Tibial nerve (tissue), 4 donors: ENCODE measurements at places on chromosomes 1 and 21.

DNA sequence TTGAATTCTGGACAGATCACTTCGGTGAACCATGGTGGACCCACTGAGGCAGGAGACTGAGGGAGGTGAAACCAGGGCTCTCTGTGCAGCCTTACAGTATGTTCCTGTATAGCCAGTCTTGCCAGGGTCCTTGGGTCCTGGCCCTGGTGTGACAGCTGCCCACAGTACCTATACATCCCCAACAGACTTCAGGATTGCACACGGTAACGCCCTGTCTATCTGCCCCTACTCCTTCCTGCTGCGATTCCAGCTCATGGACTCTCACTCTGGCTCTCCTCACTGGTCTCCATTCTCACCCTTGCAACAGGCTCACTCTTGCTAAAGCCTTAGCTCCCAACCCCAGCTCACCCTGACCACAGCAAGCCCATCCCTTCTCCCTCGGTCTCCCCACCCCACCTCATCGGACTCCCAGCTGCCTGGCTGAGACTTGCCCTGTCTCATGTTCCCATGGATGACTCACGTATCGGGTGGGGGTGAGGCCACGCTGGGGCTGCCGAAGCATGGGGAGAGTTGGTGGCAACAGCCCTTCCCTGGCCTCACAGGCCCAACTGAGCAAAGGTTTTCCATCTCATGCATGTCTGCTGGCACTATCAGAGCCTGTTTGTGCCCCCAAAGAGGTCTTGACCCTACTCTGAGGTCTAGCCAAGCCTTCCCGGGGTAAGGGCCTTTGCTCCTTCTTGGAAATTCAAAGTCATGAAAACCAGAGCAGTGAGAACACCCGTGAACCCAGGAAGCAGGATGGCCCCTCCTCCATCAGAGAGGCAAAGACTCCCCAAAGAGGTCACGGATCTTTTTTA, 7.1 kb downstream of the PHLDA3 start:
- peak; percentile 82 for DNase-seq

GRCh38 chr1:79594121-79594698, 587.7 kb upstream of the ADGRL4 start:
- no peak for DNase-seq

DNA sequence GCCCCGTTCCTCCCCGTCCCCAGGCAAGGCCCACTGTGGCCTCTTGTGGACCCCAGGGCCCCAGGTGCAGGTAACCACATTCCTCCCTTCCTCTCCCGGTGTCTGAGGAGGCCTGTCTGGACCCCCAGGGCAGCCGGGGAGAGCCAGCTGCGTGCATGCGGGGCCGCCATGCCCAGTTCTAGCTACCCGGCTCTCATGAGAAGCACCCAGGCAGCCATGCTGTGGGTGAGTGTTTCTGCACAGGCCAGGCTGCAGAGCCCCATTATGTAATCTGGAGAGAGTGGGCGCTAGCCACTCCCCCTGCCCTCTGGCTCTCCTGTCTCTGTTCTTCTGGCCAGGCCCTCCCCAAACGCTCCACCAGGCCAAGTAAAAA, 18.4 kb upstream of the PLEKHG5 start:
- DNase-seq, result no peak

- no peak for DNase-seq
These were observed 12.6 kb upstream of the GIPC2 start for GRCh38 chr1:78032996-78033796.

GRCh38 chr1:193703655-193704054, 517.2 kb upstream of the B3GALT2 start:
- DNase-seq, result no peak

DNA sequence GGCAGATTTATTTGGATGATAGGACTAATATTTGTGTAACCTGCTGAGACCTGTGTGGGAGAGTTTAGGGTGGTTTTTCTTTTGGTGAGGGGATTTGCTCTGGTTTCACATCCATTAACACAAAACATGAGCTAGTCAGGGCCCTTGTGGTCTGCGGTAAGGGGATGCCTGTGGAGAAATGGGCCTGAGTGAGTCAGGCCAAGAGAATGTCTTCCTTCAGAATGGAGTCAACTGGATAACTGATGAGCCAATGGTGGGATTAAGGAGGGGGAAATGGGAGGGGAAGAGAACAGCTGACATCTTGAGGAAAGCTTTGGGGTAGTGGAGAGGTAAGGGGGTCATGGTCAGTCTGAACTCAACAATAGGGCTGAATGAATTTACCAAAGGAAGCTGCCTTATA, 13.9 kb downstream of the WNT2B start:
- DNase-seq, result no peak

DNA sequence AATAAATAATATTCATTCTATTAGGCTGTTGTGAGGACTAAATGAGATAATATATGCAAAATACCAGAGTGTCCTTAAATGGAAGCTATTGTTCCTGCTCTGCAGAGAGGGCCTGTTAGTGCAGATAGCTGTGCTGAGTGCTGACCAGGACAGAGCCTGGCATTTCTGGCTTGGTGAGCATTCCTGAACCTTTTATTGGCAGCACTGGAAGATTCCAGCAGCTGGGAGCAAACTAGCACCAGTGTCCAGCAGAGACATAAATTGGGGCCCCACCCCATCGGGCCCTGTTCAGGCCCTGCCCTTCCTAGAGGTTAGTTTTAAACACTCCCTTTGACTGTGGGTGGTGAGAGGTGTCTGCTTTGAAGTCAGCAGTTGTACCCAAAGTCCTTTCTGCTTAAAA, 85.9 kb upstream of the GADD45A start:
- DNase-seq, result no peak

DNA sequence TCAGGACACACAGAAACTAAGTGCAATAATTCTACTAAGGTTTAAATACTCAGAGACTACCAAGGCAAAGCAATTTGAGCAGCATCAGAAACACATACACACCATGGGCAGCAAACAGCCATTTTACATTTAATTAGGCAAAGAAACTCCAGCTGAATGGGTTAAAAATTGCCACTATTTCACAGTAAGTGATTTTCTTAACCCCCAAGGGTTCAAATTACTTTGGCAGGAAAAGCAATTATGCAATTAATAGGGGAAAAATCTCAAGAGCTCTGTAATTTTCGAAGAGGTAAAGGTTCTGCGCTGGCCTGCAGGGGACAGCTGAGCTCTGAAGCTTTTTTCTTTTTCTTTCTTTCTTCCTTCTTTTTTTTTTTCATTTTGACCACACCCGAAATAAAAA, 206.2 kb upstream of the RRP15 start:
- DNase-seq, result no peak

DNA sequence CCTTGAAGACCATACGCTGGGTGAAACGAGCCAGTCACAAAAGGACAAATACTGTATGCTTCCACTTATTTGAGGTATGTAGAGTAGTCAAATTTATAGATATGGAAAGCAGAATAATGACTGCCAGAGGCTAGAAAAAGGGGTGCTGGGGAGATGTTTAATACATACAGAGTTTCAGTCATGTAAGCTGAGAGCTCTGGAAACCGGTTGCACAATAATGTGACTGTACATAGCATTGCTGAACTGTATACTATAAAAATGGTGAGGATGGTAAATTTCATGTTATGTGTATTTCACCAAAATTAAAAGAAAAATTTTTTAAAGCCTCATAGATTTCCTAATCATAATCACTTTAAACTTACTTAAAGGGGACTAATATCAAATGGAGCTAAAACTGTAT, 110.8 kb downstream of the ZZZ3 start:
- DNase-seq, result no peak
